Stimulated activated CD8-positive, alpha-beta memory T cell treated with anti-CD3 and anti-CD28 coated beads, Interleukin-7, amount 100 ng/mL, for 1 hour (primary cell): ENCODE measurements at places on chromosomes 7 and 10.

DNA sequence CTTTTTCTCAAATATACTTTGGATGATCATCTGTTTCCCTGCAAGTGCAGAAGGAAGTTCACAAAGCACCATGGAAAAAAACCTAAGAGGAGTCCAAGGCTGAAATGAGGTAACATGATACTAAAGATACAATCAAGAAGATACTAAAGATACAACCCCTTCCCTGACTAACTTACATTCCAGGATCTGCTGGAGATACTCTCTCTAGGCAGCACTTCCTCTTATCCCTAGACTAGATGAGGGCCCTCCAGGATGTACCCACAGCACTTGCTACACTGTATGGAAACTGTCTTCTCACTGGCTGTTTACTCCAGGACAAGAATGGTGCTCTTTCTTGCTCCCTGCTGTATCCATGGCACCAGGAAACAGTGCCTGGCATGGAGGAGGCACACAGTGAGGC lies 116.4 kb upstream of the NFE2L3 start:
- no peak for DNase-seq

DNA sequence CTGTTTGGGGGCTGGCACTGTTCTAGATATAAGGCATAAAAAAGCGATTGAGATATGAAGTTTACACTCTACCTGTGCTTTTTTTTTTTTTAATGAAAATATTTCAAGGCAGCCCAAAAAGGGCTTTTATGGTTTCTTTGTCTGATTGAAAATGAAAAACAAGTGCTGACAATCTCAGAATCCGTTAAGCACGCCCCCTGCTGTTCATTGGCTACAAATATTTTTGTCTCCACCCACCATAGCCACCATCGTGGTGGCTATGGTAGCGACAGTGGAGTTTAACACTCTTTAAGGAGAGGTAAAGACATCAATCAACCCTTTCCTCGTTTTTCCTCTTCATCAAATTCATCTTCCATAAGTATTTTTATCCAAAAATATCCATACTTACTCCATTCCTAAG lies 94.2 kb downstream of the CD36 start:
- no peak for DNase-seq

- DNase-seq = no peak
Observed at GRCh38 chr7:28180031-28180363, 598 bp downstream of the JAZF1 start.

DNA sequence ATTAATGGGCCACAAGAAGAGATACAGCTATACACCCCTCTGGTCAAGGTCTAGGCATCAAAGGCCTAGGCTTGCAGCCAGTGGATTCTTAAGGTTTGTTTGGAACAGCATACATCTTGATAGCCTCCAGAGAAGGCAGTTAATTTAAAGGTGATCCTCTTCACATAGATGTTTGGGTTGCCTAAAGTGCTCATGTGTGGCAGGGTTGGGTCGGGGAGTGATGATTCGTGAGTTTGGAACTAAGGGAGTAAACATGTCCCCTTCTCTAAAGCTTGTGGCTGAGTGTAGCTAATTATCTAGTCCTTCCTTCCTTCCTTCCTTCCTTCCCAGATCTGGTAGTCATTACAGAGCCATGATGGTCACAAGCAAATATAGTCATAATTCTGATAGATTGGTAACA lies 12.4 kb downstream of the PCLO start:
- no peak for DNase-seq

GRCh38 chr10:109114579-109114978 lies 808.7 kb downstream of the XPNPEP1 start:
- DNase-seq = no peak
